ENCODE measurements at places on chromosomes 5 and 9. TPM values are rescaled to one million over a fixed set of nuclear protein-coding genes. Genes with fewer than 3 reads are reported as not detected.
A peak's percentile ranks its signal among the peaks of the same experiment; 100 is the strongest.

DNA sequence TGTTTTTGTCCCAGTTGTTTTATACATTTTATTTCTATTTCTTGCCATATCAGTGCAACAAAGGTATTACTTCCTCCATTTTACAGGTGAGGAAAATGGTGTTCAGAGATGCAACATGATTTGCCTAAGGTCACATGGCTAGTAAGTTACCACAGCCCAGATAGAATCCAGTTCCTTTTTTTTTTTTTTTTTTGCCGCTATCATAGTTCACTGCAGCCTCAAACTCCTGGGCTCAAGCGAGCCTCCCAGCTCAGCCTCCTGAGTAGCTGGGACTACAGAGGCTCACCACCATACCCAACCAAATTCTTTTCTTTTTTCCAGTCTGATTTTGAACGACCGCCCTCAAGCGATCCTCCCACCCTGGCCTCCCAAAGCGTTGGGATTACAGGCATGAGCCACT, 480 bp upstream of the CCDC69 start:
- no peak for DNase-seq

DNA sequence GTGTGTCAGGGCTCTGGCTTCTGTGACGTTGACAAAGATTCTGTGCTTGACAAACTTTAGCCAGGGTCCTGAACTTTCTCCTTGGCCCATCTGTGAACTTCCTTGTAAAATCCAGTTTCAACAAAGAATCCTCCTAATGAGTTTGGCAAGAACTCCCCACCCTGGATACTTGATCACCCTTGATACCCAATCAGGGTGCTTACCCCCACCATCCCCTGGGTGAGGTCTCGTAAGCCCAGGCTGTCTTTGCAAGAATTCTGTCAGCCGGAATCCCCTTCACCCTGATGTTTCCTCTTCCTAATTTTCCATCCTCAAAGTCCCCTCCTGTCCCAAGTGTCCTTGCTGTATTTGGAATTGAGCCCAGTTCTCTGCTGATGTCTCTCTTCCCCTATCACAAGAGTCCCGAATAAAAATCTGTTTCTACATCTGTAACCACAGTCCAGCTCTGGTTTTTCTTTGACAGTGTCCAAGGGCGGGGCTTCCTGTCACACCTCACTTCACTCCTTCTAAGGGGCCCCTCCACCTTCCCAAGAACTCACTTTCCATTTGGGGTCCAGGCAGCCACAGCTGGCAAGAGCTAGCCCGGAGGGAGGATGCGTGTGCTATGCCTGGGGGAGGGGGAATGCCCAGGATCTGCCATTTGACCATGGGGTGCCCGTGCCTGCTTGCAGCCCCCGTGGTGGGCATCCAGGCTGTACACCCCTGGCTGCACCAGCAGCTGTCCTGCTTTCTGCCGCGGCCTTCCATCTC, 2.7 kb upstream of the CARD19 start:
- DNase-seq, result peak; percentile 84

GRCh38 chr5:140603734-140604133, 29.2 kb downstream of the CD14 start:
- DNase-seq, result no peak

GRCh38 chr5:132253008-132253441, 4.5 kb upstream of the PDLIM4 start:
- DNase-seq, result no peak

- no peak for DNase-seq
Measured at GRCh38 chr5:160749026-160749425, 103.0 kb downstream of the ATP10B start.

DNA sequence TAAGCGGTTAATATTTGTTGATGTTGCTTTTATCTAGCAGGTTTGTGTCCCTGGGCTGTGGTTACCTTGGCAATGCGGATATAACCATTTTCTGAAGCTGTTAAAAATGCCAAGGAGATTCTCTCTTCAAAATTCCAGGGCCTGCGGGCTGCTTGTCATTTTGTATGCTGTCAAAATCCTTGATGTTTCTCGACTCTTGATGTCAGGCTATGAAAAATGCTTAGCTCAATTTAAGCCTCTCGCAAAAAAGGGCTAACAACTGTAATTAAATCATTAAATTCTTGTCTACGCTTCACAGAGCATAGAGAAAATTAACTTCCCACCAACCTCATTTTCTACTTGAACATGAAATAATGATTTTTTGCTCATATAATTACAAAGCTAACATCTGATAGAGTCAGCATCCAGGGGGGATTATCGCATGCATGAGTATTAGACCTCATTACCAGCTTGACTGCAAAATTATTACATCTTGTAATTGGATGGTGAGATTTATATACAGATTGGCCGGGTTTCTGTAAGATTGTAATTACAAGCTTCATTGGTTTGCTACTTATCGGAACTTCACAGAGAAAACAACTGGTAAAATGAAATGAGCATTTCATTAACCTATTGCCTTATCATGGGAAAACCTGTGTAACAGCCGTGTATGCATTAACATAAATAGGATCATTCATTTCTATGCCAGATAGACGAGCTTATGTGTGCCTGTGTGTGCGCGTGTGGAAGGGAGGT, 83.1 kb upstream of the IRX1 start:
- no peak for DNase-seq

GRCh38 chr5:97422678-97423077, 239.6 kb upstream of the RIOK2 start:
- DNase-seq, result no peak

GRCh38 chr5:159316519-159317383, 13.5 kb downstream of the IL12B start:
- peak; percentile 32 for DNase-seq

- no peak for DNase-seq
Measured at GRCh38 chr9:105311306-105311705, 66.9 kb downstream of the SLC44A1 start.

DNA sequence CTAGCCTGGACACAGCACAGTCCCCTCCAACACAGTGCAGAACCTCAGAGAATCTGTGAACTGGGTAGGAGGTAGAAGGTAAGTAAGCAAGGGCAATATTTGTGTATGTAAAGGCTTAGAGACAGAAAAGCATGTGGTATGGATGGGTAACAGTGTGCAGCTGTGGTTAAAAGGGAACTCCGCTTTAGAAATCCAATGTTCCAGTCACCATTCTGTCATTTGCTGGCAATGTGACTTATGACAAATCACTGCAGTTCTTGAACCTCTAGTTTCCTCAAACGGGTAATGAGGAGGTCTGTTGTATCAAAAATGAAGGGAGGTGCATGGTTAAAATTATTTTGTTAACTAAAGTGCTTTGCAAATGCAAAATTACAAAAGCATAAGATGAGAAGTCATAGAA, 125.5 kb upstream of the IFNE start:
- no peak for DNase-seq

- DNase-seq, result no peak
Measured at GRCh38 chr9:133772581-133772980, 34.4 kb upstream of the SARDH start.

- no peak for DNase-seq
Measured at GRCh38 chr9:115006660-115007059, 76.3 kb upstream of the TNFSF8 start.

DNA sequence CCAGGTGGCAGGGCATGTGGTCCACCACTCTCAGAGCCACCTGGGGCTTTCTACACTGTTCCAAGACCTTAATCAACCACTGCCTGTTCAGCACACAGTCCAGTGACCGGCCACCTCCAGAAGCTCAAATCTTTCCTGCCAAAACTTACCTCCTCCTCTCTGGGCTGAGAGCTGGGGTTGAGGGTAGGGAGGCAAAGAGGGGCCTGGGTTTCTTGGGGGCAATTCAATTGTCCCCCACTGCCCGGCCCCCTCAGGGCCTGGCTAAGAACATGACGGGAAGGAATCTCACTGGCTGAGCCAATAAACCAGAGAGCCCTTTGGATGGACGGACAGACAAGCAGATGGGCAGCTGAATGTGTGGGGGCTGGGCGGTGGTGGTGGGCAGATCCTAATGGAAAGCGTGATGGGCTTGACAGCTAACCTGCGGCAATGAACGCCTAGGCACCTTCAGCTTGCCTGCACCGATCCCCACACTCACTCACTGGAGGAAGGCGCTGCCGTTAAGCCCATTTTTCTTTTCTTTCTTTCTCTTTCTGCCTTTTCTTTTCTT, 5.4 kb downstream of the NR5A1 start:
- no peak for DNase-seq

ARSK gene
- 8.3 TPM for polyA plus RNA-seq

NR6A1 gene
- 0.61 TPM for polyA plus RNA-seq

SPRY4 gene
- 56.5 TPM for polyA plus RNA-seq

ARHGEF28 gene
- polyA plus RNA-seq, result 3.3 TPM

IL4 gene
- polyA plus RNA-seq, result not detected

FGD3 gene
- polyA plus RNA-seq, result 3.2 TPM

ASPN gene
- polyA plus RNA-seq, result 546 TPM
